ENCODE measurements at places on chromosomes 16 and 17.

- DNase-seq, result peak; percentile 59
Observed at GRCh38 chr16:397736-398332, 835 bp downstream of the NME4 start.

DNA sequence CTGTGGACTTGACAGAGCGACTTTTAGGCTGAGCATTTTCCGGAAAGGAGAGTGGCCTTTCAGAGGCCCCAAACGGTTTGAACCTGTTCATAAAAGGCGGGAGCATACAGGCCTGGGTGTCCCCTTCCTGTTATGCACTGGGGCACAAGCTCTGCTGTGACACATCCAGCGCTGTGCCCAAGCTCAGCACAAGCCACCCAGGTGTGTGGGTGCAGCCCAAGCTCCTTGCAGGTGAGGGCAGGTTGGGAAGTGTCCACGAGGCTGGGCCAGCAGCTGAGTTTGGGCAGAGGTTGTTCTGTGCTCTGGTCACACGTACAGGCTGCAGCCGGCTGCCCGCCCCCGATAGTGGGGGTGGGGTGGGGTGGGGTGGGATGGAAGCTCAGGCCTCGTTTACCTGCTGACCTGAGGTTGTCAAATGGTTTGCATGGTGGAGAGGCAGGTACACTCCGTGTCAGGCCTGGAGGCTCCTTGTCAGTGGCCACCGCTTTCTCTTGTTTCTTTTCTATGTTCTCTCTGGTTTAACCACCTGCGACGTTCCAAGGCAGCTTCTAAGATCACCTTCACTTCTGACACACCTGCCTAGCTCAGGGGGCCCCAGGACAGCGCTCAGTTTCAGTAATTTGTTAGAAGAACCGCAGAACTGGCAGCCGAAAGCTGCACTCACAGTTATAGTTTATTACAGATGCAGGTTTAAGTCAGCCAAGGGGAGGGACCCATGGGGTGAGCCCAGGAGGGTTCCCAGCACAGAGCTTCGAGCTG is 194.7 kb upstream of the CIBAR2 start:
- DNase-seq, result no peak

GRCh38 chr16:85152414-85153030 is 40.2 kb upstream of the CIBAR2 start:
- no peak for DNase-seq

DNA sequence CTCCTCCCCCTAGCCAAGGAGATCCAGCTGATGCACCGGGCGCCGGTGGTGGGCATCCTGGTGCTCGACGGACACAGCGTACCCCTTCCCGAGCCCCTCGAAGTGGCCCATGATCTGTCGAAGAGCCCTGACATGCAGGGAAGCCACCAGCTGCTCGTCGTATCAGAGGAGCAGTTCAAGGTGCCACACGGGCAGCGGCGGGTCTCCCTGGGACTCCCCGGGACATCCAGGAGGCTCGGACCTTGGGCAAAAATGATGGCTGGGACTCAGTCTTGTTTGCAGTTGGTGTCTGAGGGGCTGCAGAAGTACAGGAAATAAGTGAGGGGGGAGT is 15.8 kb upstream of the MYO15B start:
- DNase-seq, result no peak

DNA sequence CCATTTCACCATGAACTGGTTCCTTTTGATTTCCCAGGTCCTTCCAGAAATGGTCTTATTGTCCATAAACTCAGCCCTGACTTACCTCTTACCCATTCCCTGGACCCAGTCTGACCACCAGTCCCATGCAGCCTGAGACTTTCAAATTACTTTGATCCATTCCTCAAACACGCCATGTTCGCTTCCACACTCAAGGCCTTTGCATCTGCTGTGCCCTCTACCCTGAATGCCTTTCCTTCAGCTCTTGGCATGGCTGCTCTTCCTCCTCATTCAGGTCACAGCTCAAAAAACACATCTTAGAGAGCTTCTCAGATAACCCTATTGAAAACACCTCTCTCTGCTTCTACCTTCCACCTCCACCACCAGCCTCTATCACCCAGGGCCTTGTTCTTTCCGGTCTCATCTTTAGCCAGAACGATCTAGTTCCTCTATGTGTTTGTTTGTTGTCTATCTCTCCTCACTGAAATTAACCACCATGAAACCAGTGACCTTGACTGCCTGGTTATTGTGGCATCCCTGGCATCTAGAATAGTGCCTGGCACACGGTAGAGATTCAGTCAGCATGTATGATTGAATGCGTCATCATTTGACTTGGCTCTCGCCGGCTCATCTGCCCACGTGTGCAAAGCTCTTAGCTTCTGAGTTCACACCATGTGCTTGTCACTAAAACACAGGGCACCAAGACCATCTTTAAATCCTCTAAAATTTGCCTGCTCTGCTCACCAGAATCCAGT is 12.8 kb downstream of the CRYM start:
- peak; percentile 13 for DNase-seq

DNA sequence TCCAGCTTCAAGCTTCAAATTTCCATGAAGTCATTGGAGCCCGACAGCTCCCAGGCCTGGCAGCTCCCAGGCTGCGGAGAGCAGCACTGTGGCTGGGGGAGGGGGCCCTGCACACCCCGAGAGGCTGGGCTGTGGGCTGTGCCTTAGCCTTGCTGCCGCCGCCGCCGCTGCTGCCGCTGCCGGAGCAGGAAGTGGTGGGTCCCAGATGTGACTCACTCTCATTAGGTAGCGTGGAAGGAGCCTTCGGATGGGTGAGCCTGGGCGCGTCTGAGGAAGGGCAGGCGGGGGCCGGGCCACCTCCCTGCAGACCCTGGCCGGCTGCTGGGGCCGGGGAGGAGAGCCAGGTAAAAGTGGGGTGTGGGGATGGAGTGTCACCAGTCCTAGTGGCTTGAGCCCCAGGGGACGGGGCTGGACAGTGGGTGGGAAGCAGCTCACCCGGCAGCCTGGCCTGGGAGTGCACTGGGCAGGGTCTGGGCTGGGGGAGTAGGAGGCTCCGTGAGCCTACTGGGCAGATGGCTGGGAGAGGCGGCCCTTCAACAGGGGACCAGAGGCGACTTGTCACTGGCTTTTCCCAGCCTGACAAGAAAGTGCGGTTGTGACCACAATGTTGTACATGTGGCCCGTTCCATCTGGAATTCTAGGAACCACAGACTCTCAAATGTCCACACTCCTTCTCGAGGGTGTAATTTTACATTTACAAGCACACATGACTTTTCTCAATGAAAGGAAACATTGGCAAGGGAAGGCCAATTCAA is at the start of gene ADCY7:
TSS of gene ADCY7 (plus strand) at position 215 of the 755 bp plus-strand sequence. CDS start 21,629 bp downstream, outside the sequence.
- DNase-seq, result peak; percentile 83

- DNase-seq, result no peak
Observed at GRCh38 chr16:51175081-51175480, 24.0 kb upstream of the SALL1 start.

- peak; percentile 46 for DNase-seq
Observed at GRCh38 chr16:27428026-27428785, 26.2 kb downstream of the IL21R start.

DNA sequence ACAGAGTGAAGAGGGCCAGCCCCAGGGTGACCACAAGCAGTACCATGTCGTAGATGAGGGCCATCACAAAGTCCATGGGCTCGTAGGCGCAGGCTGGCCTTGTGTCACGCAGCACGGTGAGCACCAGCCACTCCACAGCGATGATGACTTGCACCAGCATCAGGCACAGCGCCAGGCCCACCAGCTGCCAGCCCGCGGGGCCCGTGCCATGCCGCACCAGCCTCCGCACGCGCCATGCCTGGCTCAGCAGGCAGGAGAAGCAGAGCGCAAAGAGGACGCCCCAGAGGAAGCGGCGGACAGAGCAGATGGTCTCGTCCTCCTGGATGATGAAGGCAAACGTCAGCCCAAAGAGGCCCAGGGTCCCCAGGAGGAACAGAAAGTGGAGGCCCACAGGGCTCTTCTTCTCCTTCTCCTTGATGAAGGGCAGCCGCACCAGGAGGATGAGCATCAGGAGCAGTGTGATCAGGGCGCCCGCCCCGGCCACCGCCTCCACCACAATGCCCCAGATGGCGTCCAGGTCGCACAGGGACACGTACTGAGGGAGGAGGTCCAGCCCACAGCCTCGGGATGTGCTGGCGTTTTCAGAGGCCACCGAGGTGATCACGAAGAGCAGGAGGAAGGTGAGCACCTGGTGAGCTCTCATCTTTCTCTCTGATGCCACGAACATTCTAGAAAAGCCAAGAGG is 12.3 kb downstream of the GPRC5B start:
- no peak for DNase-seq

DNA sequence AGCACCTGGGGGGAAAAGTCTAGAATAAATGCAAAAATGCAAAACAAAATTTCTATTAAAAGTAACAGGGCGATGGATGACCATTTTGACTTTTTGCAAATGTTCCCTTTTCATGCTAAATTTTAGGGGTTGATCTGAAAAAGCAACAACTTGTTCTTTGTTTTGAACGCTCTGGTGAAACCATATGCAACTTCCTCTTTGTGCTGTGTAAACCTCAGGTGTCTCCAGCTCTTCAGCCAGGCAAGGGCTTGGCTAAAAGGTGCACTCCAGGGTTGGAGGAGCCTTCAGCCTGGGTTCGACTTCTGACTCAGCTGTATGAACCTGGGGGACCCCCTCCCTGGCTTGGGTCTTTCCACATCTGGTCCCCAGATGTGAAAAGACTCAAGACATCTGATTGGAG is 9.5 kb downstream of the IRF8 start:
- DNase-seq, result no peak

DNA sequence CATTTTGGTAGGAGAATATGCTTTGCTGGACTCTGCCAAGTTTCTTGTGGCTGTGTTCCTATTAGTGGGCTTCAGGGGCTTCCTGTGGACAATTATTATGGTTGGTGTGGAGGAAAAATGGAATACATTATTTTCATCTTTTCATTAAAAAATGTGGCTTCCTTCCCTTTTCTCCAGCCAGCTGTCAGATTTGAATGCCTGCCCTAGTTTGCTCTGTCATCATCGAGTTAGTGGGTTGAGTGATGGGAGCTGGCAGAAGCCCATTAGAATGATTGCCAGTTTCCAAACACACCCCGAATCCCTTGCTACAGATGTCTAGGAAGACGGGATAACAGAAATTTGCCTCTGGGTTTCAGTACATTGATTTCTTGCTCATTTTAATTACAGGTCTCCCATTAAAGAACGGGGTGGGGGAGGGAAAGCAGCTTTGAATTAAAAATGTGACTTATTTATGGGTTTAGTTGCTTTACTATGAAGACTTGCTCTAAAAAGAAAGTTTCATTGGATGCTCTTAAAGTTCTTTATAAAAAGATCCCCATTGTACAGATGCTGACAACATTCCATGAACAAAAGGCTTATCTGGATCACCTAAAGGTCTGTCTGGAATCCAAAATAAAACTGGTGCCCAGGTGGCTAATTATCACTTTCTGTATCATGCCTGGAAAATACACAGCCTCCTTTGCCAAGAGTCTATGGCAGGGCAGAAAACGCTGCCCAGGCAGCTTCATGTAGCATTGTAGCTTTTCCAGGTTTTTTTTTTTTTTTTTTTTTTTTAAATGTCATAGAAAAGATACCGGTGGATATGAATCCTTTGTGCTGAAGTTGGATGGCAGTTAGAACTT is 103.6 kb downstream of the PRKCA start:
- no peak for DNase-seq

- no peak for DNase-seq
Observed at GRCh38 chr16:81136390-81137335, 40.5 kb upstream of the GCSH start.

DNA sequence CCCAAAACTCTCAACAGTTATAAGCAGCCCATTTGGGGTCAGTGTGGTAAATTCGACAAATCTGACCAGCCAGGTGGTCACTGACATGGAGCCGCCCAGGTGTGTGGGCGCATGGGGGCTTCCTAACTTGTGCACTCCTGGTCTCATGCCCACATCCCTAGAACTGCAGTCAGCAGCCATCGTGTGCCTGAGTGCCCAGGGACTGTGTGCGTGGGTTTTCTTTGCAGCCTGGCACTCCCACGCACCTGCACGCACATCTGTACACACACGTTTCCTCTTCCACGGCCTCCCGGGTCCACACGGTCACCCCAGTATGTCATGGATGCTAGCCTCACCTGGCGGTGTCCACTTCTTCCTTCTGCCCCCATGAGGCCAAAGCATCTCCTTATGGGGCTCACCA is 38.9 kb upstream of the ZC3H18 start:
- no peak for DNase-seq

GRCh38 chr16:16095646-16096045 is 127.6 kb downstream of the ABCC6 start:
- DNase-seq, result no peak

GRCh38 chr16:77406680-77407079 is 28.2 kb downstream of the ADAMTS18 start:
- DNase-seq, result no peak

GRCh38 chr17:51035431-51035830 is 85.2 kb downstream of the SPAG9 start:
- DNase-seq, result no peak

- DNase-seq, result no peak
Observed at GRCh38 chr17:55155856-55156560, 108.8 kb upstream of the HLF start.

- peak; percentile 40 for DNase-seq
Observed at GRCh38 chr17:6269478-6269877, 165.4 kb downstream of the AIPL1 start.

- no peak for DNase-seq
Observed at GRCh38 chr16:17395849-17396480, 74.8 kb downstream of the XYLT1 start.

GRCh38 chr16:8594149-8594666 is 3.9 kb upstream of the TMEM114 start:
- peak; percentile 78 for DNase-seq

DNA sequence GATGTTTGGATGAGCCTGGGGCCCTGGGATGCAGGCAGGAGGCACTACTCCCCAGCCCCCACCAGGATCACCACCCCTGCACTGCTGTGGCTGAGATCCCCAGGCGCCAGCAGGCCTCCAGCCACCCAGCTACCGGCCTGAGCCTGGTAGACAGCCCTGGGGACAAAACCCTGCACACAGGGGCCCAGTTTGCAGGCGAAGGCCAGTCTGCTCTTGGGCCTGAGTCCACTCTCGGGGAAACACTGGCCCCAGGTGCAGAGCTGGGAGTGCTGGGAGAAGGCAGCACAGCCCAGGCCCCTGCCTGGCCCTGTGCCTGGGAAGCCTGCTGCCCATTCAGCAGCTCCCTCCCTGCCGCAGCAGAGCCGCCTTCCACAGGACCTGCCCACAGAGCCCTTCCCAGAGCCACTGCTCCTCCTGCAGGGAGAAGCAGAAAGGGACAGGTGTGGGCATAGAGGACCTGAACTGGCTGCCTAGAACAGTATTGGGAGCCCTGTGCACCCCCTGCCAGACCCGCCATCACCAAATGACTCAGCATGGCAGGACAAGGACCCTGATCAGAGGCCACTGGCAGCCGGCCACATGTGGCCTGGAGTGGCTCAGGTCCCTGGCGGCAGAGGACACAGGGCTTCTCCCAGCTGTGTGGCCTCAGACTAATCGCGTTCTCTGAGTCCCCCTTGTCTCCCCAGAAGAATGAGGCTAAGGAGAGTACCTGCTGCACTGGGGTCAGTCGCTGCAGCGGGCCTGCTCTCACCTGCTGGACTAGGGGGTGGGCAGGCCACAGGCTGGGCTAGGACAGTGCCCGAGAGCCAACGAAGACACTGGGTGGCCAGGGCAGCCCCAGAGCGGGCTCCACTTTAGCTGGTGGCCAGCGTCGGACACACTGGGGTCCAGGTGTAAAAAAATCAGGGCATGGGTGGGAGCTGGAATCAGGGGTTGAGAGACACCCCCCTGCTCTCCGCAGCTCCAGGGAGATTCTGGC is 10.7 kb downstream of the MSRB1 start:
- no peak for DNase-seq
